Stimulated activated CD8-positive, alpha-beta memory T cell treated with anti-CD3 and anti-CD28 coated beads, Interleukin-4, amount 100 ng/mL, for 24 hours (primary cell): ENCODE measurements at places on chromosomes 3 and 15.

DNA sequence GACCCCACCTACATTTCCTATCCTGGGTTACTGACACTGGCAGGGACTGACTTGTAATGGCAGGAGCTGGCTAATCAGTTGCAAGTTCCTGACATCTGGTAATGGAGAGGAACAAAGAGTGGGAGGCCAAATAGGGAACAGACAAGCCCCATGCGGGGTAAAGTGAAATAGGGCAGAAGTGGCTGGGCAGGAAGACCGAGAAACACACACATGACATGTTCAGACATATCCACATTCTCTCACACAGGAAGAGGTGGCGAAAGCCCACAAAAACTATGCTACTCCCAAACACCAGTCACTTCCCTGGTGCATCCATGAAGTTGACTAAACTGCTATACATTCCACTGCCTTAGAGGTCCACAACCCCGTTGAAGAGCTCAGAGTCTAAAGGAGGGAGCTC, 394.1 kb upstream of the TBL1XR1 start:
- no peak for DNase-seq

GRCh38 chr3:7357101-7357500, 496.2 kb downstream of the GRM7 start:
- DNase-seq, result no peak

DNA sequence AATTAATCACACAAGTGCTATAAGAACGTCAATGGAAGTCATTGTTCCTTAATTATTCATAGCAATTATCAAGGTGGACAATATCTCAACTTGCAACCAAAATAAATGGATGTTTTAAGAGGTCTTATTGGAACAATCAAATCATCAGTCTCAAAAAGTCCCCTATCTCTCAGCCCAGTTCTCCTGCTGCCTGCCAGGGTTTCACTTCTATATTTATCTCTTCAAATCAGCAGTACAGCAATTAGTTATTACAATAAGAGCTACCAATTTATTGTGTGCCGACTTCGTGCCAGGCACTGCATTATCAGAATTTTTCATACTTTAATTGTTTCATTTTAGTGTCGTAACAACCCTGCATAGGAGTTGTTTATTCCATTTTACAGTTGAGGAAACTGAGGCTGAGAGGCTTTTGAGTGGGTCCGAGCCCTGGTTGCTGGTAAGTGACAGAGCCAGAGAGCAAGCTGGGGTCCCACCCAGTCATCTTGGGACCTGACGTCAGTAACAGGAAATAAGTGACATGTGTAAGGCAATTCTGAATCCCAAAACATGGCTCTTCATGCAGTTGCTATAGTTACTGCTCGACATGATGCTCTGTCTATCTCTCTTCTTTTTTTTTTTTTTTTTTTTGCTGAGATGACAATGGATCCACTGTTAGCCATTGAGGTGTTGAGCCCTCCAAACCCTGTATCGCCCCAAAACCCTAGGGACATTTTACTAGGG, 8.8 kb upstream of the KCTD6 start:
- DNase-seq, result no peak

DNA sequence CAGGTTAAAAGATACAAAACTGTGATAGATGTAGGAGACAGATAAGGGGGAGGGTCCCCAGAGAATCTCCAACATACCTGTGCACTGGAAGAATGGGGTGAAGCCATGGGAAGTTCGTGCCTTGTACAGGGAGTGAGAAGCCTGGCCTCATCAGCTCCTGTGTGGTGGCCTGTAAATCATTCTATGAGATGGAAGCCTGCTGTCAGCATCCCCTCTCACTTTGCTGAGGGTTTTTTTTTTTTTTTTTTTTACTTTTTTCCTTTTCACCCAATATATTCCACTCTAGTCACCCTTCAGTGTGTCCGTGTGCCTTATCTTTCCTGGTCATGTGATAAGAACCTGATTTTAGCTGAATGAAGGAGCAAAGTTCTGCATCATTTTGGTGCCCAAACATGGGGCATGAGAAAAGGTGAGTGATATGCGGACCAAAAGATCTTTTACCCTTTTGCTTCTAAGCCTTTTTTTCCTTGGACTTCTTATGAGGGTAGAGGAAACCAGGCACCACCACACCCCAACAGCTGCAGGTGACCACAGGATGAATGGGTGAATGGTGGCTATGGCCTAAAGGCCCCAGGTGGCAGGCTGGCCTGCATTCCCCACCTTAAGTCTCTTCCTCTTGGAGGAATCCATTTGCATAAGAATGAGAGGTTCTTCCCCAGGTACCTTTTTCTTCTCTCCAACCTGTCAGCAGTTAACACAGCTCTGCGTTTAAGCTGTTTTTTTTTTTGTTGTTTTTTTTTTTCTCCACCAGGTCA, 1345.0 kb downstream of the NSUN3 start:
- no peak for DNase-seq

DNA sequence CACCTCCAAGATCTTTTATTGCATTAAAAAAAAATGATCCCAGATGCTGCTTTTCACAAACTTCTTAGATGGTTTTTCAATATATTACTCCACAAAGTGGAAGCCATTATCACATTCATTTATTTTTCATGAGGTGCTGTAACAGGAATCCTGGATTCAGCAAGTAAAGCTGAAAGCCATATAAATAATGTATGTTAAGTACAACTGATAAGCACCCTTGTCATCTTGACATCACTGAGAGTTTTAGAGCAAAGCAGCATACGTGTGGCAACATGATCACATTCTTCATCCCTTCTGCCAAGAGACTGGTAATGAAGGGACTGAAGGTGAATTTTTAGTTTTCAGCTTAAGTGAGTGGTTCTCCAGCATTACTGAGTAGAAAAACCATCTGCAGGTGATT, 44.9 kb upstream of the LRRFIP2 start:
- DNase-seq, result no peak

DNA sequence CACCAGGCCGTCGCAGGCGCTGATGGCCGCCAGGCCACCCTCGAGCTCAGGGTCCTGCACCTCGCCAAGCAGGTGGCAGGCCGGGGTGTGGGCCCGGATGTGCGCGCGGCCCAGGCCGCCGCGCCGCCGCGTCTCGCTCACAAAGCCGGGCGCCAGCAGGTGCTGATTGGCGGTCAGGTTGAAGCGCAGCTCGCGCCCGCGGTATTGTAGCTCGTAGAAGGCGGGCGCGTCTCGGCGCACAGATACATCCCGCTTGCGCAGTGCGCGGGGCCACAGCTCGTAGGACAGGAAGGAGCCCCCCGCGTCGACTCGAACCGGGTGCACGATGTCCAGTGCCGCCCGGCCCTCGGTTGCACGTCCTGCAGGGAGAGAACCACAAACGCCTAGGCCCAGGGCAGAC, 11.1 kb downstream of the ADAMTS7 start:
- no peak for DNase-seq

GRCh38 chr15:69410248-69410874, 3.8 kb upstream of the KIF23 start:
- no peak for DNase-seq

DNA sequence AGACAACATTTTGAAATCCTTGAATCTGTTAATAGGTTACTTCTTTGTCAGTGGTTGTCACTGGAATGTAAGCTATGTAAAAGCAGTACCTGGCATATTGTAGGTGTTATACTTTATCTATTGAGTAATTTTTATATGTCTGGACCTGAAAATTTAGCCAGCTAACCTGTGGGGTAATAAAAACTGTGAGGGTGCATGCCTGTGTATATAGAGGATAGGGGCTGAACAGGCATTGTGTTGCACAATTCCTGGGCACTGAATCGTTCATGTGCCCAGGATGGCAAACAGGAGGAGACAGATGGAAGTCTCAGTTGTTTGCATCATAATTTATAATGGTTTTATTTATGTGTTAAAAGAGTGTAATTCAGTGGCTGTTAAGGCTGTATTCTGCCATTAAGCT, 67.1 kb downstream of the ARMC8 start:
- DNase-seq, result no peak

DNA sequence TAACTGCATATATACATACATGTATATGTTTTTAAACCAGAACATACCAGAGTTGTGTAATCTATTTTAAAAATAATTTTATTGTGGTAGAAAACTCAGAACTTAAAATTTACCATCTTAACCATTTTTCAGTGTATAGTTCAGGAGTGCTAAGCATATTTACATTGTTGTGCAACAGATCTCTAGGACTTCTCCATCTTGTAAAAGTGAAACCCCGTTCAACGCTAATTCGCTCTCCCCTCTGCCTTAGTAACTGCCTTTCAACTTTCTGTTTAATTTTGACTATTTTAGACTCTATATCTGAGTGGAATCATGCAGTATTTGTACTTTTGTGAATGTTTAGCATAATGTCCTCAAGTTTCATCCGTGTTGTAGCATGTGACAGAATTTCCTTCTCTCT, 51.8 kb upstream of the SSR3 start:
- no peak for DNase-seq

DNA sequence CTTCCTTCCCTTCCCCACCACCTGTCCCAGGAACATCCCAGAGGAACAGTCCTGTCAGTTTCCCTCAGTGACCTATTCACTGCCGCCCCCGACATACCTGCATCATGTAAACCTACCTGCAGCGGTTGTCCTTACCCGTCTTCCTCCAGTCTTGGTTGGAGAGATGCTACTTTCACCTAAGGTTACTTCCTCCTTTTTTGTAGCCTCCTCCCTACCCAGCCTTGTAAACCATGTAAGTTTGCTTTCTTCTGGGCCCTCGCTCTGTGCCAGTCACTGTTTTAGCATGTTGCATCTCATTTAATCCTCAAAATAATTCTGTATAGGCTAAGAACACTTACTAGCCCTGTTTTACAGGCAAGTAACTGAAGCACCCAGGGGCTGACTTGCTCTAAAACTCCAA, 58.3 kb downstream of the GPR171 start:
- no peak for DNase-seq

DNA sequence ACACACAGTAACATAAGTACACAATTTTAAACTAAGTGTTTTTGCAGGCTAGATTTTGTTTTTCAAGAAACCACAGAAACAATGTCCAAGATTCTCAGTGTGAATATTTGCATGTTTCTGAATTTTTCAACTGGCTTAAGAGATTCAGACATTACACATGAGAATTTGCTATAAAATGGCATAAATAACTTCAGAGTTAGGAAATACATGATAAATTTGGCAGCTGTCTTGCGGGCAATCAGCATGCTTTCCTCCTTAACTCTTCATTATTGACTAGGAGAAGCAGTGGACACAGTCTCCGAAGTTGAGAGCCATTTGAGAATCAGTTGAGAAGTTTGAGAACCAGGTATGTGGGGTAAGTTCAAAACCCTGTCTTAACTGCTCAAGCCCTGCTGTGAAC, 625.6 kb upstream of the SGO1 start:
- no peak for DNase-seq

GRCh38 chr3:21436835-21437234, 314.2 kb downstream of the ZNF385D start:
- no peak for DNase-seq

- DNase-seq, result no peak
These were observed 57.9 kb downstream of the ARHGAP31 start for GRCh38 chr3:119352034-119352609.

GRCh38 chr15:51848811-51849210, 19.4 kb downstream of the TMOD3 start:
- DNase-seq, result no peak
